ENCODE measurements at places on chromosomes 2 and 18.

- DNase-seq: no peak
These were observed 130.3 kb upstream of the CXCR4 start for GRCh38 chr2:136248242-136248641.

DNA sequence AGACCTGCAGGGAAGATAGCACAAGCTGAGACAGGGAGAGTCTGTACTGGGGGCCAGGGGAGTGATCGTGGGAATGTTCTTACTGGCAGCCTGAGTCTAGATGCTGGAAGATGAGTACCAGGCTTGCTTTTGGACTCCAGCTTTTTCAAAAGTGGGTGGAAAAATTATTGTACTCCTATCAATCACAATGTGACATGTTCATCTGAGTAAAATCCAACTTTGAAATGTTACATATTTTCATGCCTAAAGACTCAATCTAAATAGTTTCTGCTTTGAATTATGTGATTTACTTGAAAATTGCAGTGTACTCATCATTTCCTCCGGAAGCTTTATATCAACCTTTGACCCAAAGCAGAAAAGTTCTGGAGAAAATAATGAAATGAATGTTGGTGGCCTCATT is 49.7 kb upstream of the ST3GAL5 start:
- DNase-seq: no peak

- no peak for DNase-seq
These were observed 81.5 kb upstream of the CD226 start for GRCh38 chr18:70029163-70029562.

- no peak for DNase-seq
These were observed 32.8 kb downstream of the SLC66A2 start for GRCh38 chr18:79918615-79919011.

GRCh38 chr2:179226203-179226960 is 38.2 kb downstream of the SESTD1 start:
- no peak for DNase-seq

DNA sequence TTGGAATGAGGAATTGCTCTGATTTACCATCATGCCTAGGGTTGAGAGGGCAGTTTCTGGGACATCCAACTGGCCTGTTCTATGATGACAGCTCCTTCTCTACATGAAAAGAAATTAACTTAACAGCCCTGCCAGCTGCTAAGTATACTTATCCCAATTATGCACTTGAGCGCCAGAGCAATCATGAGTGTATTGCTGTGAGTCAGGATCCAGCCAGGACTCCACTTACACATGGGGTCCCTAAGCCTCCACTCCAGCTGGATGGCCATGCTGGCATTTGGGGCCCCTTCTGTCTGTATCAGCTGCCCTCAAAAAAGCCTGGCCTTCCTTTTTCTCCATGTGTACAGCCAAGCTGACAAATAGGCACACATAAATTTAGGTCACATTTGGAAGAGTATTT is 481.9 kb downstream of the TMX3 start:
- no peak for DNase-seq

DNA sequence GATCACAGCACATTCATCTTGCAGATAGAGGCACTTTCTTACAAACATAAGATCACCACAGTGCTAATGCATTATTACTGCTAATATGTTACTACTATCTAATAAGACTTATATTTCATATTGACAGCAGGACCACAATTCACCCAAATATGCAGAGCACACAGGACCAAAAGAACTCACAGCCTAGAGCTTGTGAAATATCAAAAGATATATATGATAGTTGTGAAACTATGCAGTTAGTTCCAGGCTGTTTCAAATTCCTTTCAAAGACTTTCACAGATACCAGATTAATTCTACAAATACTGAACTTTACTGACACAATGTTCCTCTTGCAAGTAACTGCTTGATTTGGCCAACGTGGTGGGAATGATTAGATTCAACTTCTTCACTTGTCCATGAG is 23.0 kb downstream of the FBXO15 start:
- DNase-seq: no peak

- no peak for DNase-seq
These were observed 425.4 kb upstream of the VRK2 start for GRCh38 chr2:57621122-57621663.

- DNase-seq: no peak
These were observed 129.6 kb downstream of the PPP1R1C start for GRCh38 chr2:182115258-182115657.

DNA sequence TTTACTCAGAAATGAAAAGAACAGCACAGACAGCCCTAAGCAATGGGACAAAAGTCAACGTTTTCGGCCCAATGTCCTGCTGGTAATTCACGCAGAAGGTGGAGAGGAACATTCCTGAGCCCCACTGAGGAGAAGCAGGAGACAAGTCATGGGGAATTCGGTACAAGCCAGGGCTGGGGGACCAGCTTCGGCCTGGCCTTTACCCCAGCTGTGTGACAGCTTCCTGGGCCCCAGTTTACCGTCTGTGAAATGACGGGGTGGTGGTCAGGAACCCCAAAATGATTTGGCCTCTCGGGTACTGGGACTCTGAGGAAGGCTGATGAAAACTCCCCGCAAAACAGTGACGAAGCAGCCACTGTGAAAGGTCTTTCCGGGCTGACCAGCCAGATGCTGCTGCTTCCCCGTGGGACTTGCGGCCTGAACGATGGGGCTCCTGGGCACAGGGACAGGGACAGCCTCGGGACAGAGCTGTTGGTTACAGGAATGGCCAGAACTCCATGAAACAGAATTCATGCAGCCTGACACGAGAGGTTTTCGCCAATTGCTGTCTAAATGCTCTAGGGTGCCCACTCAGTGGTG is 21.6 kb downstream of the KIF1A start:
- no peak for DNase-seq

DNA sequence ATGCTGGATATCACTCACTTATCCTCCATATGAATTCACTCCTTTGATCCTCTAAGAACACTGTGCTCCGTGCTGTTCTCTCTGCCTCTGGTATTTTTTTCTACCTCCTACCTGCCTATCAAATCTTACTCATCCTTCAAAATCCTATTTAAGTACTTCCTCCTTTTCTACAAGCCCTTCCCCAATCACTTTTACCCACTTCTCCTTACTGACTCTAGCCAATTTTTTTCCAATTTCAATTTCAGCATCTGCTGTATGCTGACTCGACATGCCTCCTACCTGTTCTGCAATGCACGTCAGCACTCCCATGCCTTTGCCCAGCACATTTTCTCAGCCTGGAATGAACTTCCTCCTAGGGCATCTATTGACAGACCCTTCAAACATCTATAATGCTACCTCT is 37.3 kb upstream of the LNPK start:
- no peak for DNase-seq

- DNase-seq: no peak
These were observed 1.7 kb downstream of the NCK2 start for GRCh38 chr2:105746177-105747080.

DNA sequence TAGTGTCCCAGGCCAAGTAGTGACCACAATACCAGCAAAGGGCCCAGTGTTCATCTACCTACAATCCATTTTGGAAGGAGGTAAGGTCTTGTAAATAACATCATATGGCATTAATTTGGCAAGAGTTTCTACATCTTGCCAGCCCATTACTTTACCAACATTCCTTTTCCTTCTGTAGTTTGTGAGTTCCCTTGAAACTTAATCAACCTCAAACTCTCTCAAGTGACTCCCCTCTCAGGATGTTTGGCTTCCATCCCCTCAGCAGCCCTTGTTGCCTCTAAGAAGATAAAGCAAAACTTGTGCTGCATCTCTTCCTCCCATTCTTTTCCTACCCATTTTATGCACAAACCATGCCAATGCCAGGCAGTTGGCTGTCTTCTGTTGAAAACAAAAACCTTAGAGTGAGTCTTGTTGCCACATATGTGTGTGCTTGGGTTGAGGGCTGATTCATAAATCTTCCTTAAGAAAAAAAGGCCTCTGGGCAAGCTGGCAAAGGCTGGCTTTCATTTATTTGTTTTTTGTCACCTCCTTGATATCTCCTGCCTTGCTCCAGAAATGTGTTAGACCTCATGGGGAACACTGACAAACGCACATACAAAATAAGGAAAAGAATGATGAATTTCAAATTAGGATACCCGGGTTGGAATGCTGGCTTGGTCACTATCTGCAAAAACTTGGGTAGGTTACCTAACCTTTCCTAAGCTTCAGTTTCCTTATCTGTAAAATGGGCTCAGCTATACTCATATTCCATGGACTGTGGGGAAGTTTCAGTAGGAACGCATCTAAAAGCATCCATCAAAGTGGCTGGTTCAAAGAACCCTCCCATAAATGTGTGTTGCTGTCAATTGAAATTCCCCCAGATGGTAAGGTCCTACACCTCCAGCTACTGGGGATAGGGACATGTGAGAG is 29.4 kb upstream of the ST3GAL5 start:
- DNase-seq: no peak

DNA sequence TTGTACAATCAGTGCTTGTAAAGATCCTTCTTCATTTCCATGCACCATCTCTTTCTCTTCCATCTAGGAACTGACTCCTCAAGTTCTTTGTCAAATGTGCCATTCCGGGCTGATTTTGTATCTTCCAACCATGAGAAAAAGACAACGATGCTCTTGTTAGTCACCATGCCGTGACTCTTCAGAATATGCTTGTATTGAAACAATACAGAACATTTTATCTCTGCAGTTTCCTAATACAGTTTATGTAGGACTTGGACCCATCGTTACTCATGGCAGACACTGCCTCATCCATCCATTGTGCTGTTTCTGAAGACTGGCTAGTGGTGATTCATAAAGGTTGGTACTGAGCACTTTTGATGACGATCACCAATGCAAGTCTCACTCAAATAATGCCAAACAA is 283.2 kb downstream of the KCNS3 start:
- no peak for DNase-seq

- DNase-seq: no peak
These were observed 21.9 kb downstream of the SERTAD2 start for GRCh38 chr2:64631771-64632170.

DNA sequence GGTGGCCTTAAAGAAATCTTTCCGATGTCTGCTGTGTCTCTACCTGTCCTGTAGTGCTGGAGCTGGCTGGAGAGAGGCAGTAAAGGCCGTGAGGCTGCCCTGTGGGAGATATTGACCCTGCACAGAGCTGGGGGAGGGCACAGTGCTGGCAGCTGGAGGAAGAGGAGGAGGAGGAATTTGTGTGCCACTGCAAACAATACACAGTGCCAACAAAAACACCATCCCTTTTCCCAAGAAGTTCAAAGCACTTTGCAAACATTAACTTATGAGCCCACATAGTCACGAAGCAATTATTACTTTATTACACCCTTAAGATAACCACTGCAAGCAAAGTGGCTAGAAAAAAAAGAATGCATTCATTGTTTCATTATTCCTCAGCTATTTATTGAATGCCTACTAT is 45.0 kb upstream of the CYTIP start:
- DNase-seq: no peak

DNA sequence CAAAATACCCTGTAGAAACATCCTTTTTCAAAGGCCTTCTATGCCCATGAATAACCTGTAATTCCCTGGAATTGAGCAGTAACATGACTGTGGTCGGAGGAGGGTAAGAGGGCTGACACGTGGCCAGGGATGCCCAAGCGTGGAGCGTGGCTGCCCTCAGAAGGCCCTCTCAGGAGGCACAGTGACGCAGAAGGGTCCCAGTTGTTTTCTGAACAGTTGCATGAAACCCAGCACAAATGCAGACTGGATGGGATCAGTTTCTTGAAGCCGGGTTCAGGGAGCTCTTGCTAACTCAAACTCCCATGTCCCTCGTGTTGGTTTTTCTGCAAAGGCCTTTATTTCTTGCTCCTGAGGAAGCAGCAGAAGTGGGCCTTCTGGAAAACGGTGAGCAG is 237.0 kb downstream of the ALPK2 start:
- DNase-seq: no peak

- DNase-seq: no peak
These were observed 7.2 kb downstream of the MTHFD2 start for GRCh38 chr2:74205596-74205995.

DNA sequence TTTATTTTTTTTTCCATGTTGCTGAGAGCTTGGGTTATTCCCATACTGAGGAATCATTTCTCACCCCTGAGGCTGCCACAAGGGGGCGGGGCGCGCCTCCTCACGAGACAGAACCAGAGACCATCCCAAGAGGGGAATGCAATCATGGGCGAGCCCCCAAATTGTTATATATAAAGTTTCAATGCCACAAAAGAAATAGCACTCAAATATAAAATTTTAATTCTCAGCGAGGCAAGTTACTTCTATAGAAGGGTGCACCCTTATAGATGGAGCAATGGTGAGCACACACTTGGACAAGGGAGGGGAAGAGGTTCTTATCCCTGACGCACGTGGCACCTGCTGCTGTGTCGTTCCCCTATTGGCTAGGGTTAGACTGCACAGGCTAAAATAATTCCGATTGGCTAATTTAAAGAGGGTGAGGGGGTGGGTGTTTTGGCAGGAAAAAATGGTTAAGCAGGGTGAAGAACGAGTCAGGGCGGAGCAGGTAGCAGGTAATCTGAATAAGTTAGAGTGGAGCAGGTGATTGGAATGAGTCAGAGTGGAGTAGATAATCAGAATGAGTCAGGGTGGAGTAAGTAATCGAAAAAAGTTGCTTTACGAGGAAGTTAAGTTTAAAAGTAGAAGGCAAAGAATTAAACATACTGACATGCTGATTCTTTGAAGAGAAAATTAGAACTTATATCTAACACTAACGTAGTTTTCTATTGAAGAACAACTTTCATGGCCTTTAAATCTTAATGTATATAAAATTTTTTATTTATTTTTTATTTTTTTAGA is 177.5 kb downstream of the MTCL1 start:
- DNase-seq: no peak

DNA sequence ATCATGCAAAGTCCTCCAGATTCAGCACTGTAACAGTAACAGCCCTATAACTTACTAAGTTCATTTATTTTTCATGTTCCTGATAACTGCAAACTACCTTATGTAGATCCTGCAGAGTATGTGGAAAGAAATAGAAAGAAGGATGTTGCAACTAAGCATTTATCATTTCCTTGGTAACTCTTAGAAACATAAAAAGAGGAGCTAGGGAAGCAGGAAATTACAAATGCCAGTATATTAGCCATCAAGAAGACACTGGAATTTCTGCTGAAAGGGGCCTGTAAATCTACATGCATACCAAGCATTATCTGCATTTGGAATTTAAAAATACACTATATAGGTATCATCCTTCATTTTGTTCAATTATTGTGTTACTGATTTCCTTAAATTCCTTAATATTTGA is 66.8 kb downstream of the PDE11A start:
- DNase-seq: peak; percentile 9

- DNase-seq: no peak
These were observed 128.4 kb downstream of the IKZF2 start for GRCh38 chr2:213022987-213023386.

GRCh38 chr2:30488012-30488659 is 41.1 kb downstream of the LCLAT1 start:
- DNase-seq: no peak

DNA sequence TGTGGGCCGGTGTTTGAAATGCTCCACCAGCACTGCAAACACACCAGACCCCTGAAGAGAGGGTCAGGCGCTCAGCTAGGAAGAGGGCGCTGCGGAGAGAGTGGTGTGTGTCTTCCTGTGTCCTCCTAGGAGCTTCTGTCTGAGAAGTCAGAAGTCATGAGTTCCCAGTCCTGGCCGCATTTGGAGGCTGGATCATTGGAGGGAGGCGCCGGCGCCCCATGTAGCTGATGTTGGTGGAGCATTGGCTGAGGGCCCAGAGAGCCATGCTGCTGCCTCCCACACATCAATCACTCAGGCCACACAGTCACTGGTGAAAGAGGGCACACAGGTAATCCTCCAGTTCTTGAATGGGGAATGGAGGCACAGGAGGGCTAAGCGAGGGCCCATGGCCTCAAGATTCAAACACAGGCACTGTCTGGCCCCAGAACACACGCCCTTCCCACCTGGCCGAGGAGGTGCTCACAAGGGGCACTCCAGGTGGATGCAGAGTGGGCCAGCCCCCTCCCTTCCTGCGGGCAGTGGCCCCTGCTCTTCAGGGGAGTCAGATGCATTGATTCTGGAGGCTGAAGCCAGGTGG is 66.3 kb downstream of the RRM2 start:
- DNase-seq: no peak

All from EL (cell line).